ENCODE measurements at places on chromosomes 5 and 9. TPM values are rescaled to one million over a fixed set of nuclear protein-coding genes. Genes with fewer than 3 reads are reported as not detected.

GRCh38 chr9:131111854-131112311 is 13.5 kb upstream of the NUP214 start:
- no peaks in the 10 kb centered on the region for H3K27me3 ChIP-seq
- H3K27ac ChIP-seq, result peak overlapping the region; percentile 82
- peaks cover 16% of the 10 kb centered on the region for H3K4me1 ChIP-seq
- peaks cover 39% of the 10 kb centered on the region for H3K36me3 ChIP-seq
- DNase-seq, result no peak

GRCh38 chr5:167918184-167918812 is 373.1 kb upstream of the WWC1 start:
- no peak overlapping the region for H3K27ac ChIP-seq
- no peak overlapping the region for H3K4me3 ChIP-seq
- DNase-seq, result no peak
- peaks cover 7% of the 10 kb centered on the region for H3K4me1 ChIP-seq
- H3K27me3 ChIP-seq, result no peaks in the 10 kb centered on the region

DNA sequence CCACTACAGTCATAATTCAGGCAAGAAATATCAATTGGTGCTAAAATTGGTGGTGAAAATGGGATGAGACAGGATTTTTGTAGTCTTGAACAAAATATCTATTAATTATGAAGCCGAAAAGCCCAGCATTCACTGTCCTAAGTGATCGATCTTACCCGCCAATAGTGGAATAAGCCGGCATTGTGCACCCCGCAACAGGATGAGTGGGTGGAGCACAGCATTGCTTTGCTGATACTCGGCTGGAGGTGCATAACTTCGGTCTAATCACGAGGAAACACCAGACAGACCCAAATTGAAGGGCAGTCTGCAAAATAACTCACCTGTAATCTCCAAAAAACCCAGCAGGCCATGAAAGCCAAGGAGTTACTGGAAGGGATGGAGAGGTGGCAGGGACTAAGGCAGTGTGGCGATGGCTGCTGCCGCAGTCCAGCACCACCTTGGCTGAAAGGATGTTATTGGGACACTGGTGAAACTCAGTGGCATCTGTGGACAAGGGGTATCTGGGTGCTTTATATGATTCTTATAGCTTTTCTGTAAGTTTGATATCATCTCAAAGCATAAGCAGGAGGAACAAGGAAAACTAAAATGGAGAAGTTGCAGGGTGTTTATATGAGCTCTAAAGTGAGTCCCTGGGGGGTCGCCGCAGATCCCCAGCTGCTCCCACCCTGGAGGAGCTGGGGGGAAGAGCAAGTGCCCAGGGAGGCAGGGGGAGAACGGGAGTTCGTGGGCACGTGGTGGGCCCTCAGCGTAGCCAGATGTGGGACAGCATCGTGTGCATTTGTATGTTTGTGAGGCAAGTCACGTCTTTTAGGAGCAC is 45.2 kb downstream of the AHRR start:
- peaks cover 4% of the 10 kb centered on the region for H3K4me1 ChIP-seq
- H3K27me3 ChIP-seq, result no peaks in the 10 kb centered on the region
- no peaks in the 10 kb centered on the region for H3K36me3 ChIP-seq

GRCh38 chr5:171617817-171618591 is 167.6 kb upstream of the SMIM23 start:
- H3K27me3 ChIP-seq, result peaks cover 79% of the 10 kb centered on the region
- no peak overlapping the region for H3K27ac ChIP-seq
- no peaks in the 10 kb centered on the region for H3K36me3 ChIP-seq

Gene PDE6A
- total RNA-seq, result not detected

Gene MYMK
- not detected for total RNA-seq

GRCh38 chr5:119378075-119378700 is 22.4 kb downstream of the TNFAIP8 start:
- no peak for DNase-seq
- H3K36me3 ChIP-seq, result no peaks in the 10 kb centered on the region
- no peak overlapping the region for H3K27ac ChIP-seq
- H3K27me3 ChIP-seq, result no peaks in the 10 kb centered on the region
- H3K4me1 ChIP-seq, result 0 out of 2 replicates have a peak, but pooled peaks cover 1% of the 10 kb centered on the region

Gene CPLANE1
- 6.4 TPM for total RNA-seq

- H3K36me3 ChIP-seq, result no peaks in the 10 kb centered on the region
- DNase-seq, result no peak
- H3K4me1 ChIP-seq, result peaks cover 2% of the 10 kb centered on the region
- H3K4me3 ChIP-seq, result no peak overlapping the region
Observed at GRCh38 chr5:143732402-143732801, 79.6 kb upstream of the HMHB1 start.

GRCh38 chr9:114038724-114039313 is 39.3 kb downstream of the AMBP start:
- H3K27ac ChIP-seq, result no peak overlapping the region
- no peaks in the 10 kb centered on the region for H3K27me3 ChIP-seq
- H3K36me3 ChIP-seq, result peaks cover 9% of the 10 kb centered on the region
- H3K4me1 ChIP-seq, result no peaks in the 10 kb centered on the region
- no peak for DNase-seq
- H3K4me3 ChIP-seq, result no peak overlapping the region

Gene CD72
- total RNA-seq, result 4.5 TPM

DNA sequence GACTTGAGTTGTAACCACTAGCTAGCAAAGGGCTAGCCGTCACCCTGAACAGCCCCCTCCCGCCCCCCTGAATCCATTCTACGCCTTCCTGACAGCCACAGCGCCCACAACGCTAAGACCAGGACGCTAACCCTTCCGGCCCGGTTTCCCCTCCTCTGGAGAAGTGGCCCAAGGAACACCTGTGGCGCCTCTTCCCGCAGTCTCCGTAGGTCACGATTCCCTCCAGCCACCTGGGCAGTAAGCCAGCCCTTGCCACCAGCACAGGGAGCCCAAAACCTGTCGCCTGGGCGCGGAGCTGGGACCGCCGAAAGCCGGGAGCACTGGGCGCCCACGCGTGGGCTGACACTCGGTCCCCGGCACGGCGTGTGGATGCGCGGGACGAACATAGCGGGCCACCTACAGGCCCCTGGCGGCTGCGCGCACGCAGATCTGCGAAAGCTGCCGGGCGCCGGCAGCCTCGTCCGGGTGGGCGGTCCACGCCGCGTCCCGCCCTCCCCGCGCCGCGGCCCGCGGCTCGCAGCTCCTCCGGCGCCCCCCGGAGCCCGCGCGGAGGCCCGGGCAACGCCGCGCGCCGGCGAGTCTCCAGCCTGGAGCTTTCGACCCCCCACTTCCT is 596 bp downstream of the IRF1 start:
- H3K4me1 ChIP-seq, result peaks cover 12% of the 10 kb centered on the region
- peak overlapping the region; percentile 67 for H3K27ac ChIP-seq
- no peak for DNase-seq

GRCh38 chr9:18126831-18127498 is 347.0 kb upstream of the ADAMTSL1 start:
- H3K27me3 ChIP-seq, result no peaks in the 10 kb centered on the region
- no peak for DNase-seq
- no peak overlapping the region for H3K27ac ChIP-seq
- H3K36me3 ChIP-seq, result no peaks in the 10 kb centered on the region
- no peak overlapping the region for H3K4me3 ChIP-seq

DNA sequence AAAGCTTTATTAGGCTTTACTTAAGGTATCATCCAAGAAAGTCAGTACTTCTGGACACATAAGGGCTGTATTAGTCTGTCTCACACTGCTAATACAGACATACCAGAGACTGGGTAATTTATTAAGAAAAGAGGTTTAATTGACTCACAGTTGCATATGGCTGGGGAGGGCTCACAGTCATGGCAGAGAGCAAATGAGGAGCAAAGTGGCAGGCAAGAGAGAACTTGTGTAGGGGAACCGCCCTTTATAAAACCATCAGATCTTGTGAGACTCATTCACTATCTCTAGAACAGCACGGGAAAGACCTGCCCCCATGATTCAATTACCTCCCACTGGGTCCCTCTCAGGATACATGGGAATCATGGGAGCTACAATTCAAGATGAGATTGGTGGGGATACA is 49.2 kb upstream of the SLC44A1 start:
- no peaks in the 10 kb centered on the region for H3K36me3 ChIP-seq
- H3K4me3 ChIP-seq, result no peak overlapping the region
- no peak for DNase-seq
- H3K27ac ChIP-seq, result no peak overlapping the region
- no peaks in the 10 kb centered on the region for H3K27me3 ChIP-seq

- H3K4me1 ChIP-seq, result no peaks in the 10 kb centered on the region
- no peak overlapping the region for H3K27ac ChIP-seq
Observed at GRCh38 chr5:308672-309271, 12.7 kb upstream of the AHRR start.

DNA sequence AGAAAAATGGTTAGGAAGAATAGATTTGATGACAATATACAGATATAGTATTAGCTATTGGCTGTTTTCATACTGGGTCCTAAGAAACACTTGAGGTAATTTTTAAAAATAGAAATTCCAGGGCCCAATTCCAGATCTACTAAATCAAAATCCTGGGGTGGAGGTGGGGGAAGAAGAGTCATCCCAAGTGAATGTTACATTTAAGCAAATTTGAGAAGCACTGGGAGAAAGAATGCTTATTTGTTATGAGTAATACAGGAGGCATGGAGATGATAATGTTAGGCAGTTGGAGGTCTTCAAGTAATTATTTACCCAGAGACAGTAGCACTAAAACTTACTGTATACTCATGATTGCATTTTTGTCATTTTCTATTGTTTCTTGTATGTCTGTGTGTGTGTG is 93.0 kb upstream of the DAB2 start:
- peaks cover 4% of the 10 kb centered on the region for H3K4me1 ChIP-seq
- no peaks in the 10 kb centered on the region for H3K27me3 ChIP-seq
- H3K36me3 ChIP-seq, result no peaks in the 10 kb centered on the region

Gene AHRR
- total RNA-seq, result 1.4 TPM

DNA sequence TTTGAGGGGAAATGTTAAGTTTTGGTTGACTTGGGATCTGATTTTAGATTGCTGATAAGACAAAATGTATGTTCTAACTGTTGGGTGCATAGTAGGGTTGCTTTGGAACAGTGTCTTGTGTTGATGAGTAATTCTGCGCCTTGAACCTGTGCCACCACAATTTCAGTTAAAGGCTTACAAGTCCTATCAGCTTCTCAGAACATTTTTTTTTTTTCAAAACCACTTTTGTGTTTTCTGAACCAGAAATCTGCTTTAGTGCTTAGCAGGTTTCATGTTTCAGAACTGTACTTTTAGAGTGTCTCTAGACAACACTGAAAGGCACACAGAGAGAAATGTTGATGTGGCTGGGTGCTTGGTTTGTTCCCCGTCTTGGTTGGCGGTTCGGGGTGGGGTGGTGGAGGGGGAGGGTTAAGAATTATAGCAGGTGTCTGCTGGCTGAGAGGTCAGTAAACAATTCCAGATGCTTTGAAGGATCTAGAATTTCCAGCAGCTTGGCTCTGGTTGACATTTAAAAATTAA is 84.6 kb downstream of the ANKRD55 start:
- H3K4me3 ChIP-seq, result no peak overlapping the region
- no peak for DNase-seq
- no peaks in the 10 kb centered on the region for H3K27me3 ChIP-seq

Gene PCDHGB5
- total RNA-seq, result 1.9 TPM

GRCh38 chr5:75545131-75545530 is 33.4 kb downstream of the POLK start:
- H3K4me1 ChIP-seq, result no peaks in the 10 kb centered on the region
- no peaks in the 10 kb centered on the region for H3K36me3 ChIP-seq
- H3K27ac ChIP-seq, result no peak overlapping the region
- DNase-seq, result no peak
- H3K4me3 ChIP-seq, result no peak overlapping the region

- DNase-seq, result no peak
- H3K4me1 ChIP-seq, result no peaks in the 10 kb centered on the region
- H3K36me3 ChIP-seq, result no peaks in the 10 kb centered on the region
- no peaks in the 10 kb centered on the region for H3K27me3 ChIP-seq
Observed at GRCh38 chr9:117707561-117707960, 3.4 kb downstream of the TLR4 start.

Gene C9orf43
- total RNA-seq, result 0.36 TPM

DNA sequence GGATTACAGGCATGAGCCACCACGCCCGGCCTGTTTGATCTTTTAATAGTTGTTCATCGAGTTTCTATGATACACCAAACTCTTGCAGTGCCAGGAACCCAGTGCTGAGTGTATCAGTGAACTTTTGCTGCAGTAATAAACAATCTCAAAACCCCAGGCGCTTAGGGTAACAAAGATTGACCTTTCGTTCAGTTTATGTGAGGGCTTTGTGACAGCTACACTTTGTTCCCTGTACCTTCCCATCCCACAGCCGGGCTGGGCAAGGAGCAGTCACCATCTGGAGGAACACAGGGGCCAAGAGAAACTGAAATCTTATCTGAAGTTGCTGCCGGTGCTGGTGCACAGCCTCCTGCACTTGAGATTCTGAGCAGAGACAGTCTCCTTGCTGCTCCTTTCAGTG is 17.2 kb upstream of the WNK2 start:
- no peak overlapping the region for H3K27ac ChIP-seq
- no peaks in the 10 kb centered on the region for H3K36me3 ChIP-seq
- H3K27me3 ChIP-seq, result no peaks in the 10 kb centered on the region
- no peak for DNase-seq
- no peaks in the 10 kb centered on the region for H3K4me1 ChIP-seq

DNA sequence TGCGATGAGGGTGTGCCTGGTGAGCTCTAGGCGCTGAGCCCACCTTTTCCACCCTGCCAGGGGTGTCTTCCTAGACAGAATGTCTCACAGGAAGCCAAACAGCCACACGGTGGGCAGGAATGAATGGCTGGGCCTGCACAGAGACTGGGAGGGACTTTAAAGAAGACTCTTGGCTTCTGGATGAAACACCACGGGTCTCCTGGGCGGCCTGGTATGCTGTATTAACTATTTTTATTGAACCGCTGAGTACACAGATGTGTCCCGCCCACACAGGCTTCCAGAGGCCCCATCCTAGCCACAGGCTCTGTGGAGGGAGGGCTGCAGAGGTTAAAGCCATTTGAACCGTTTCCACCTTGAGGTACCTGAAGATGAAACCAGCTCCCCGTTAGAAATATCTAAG is 115.2 kb upstream of the CXCL14 start:
- no peaks in the 10 kb centered on the region for H3K4me1 ChIP-seq
- H3K36me3 ChIP-seq, result no peaks in the 10 kb centered on the region
- no peaks in the 10 kb centered on the region for H3K27me3 ChIP-seq
- no peak overlapping the region for H3K4me3 ChIP-seq
- no peak for DNase-seq
- no peak overlapping the region for H3K27ac ChIP-seq

Gene IFNA21
- total RNA-seq, result not detected

Gene PRR16
- total RNA-seq, result 0.73 TPM

DNA sequence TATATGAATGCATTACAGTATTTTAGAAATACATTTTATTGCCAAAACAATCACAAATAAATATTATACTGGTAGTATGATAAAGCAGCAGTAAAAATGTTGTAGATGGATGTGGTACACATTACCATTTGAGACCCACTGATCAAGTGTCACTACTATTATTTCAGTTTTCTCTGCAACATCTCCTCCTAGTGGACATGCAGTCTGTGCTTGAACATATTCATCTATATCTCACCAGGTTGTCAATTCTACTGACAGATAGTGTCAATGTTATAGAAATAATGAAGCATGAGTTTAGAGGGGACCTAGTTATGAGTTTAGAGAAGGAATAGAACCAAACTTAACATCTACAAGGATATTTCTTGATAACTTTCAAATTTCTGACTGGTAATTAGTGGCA is 39.2 kb upstream of the ELOVL7 start:
- no peaks in the 10 kb centered on the region for H3K27me3 ChIP-seq
- DNase-seq, result no peak
- no peaks in the 10 kb centered on the region for H3K36me3 ChIP-seq

- H3K27ac ChIP-seq, result no peak overlapping the region
- DNase-seq, result no peak
- H3K36me3 ChIP-seq, result no peaks in the 10 kb centered on the region
- H3K4me1 ChIP-seq, result no peaks in the 10 kb centered on the region
Observed at GRCh38 chr5:167489202-167489601, 802.2 kb upstream of the WWC1 start.

- H3K4me3 ChIP-seq, result no peak overlapping the region
- DNase-seq, result no peak
- peaks cover 8% of the 10 kb centered on the region for H3K36me3 ChIP-seq
- no peaks in the 10 kb centered on the region for H3K27me3 ChIP-seq
Observed at GRCh38 chr5:177099422-177100093, 12.8 kb downstream of the FGFR4 start.

Gene ACOT12
- 0.33 TPM for total RNA-seq
